ENCODE measurements at places on chromosomes 4 and X. TPM values are rescaled to one million over a fixed set of nuclear protein-coding genes. Genes with fewer than 3 reads are reported as not detected.

The KCNIP4 gene
- total RNA-seq, result not detected

- ATAC-seq, result peak; percentile 44
Observed at GRCh38 chr4:184942444-184943425, 75.6 kb upstream of the HELT start.

DNA sequence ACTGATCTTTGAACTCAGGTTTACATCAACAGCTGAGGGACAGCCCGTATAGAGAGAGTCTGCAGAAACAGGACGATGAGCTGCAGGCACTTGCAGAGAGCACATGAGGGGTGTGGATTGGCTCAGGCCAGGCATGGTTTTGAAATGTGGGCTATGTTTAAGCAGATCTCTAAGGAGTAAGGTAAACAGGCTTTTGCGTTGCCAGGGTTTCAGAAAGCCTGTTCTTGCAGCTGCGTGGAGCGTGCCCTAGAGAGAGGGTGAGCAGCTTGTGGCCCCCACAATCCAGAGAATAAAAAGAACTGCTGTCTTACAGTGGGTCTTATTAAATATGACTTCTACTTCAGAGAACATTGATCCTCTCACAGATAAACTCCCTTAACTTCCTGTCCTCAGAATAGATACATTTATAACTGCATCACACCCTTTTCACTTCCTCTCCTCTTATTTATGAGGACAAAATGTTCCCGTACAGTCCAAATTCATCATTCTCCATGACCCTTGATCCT, 64.1 kb downstream of the TMA16 start:
- peak; percentile 60 for ATAC-seq

DNA sequence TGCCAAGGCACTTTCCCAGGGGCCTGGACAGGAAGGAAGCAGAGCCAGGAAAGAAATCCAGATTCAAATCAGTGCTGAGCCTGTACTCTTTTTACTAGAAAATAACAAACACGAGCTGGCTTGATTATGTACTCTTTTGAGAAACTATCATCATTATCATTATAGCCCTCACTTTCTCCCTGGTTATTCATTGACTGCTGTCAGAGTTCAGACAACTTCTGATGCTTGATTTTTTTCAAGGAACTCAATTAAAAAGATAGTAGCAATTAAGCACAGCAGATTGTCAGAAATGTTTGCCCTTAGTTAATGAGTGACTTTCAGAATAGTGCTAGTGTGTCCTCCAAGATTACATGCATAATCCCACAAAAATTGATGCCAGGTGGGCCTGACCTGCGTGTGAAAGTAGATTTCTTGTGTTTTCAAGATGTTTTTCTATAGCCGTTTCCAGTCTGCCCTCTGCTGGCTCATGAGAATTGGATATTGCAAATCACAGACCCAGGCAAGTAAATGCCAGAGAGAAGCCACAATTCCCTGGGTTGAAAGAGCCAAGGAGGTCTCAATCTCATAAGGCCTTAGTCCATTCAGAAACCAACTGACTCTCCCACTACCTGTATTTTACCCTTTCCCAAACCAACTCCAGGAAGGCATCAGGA, 14.3 kb upstream of the PNPLA4 start:
- ATAC-seq, result no peak

GRCh38 chr4:139522457-139522856, 33.6 kb downstream of the SETD7 start:
- ATAC-seq, result no peak

- no peak for ATAC-seq
Observed at GRCh38 chr4:139860435-139861024, 194.9 kb downstream of the MGST2 start.
